ENCODE measurements at places on chromosomes 2 and 18.

DNA sequence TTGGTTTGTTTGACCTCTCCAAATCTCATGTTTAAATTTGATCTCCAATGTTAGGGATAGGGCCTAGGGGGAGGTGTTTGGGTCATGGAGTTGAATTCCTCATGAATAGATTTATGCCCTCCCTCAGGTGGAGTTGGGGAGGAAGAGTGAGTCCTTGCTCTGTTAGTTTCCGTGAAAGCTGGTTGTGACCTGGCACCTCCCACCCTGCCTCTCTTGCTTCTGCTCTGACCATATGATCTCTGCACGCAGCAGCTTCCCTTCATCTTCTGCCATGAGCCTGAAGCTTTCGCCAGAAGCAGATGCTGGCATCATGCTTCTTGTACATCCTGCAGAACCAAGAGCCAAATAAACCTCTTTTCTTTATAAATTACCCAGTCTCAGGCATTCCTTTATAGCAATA, 231.6 kb upstream of the ERBB4 start:
- DNase-seq, result no peak

DNA sequence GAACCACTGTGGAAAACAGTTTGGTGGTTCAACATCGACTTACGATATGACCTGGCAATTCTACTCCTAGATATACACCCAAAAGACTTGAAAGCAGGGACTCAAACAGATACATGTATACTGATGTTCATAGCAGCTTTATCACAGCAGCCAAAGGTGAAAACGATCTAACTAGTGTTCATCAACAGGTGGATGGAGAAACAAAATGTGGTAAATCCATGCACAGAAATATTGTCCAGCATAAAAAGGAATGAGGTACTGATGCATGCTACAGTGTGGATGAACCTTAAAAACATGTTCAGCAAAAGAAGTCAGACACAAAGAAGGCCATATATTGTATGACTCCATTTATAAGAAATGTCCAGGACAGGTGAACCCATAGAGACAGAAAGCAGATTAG, 36.3 kb downstream of the MRO start:
- DNase-seq, result no peak

GRCh38 chr2:216770717-216771116, 75.4 kb upstream of the IGFBP5 start:
- no peak for DNase-seq

DNA sequence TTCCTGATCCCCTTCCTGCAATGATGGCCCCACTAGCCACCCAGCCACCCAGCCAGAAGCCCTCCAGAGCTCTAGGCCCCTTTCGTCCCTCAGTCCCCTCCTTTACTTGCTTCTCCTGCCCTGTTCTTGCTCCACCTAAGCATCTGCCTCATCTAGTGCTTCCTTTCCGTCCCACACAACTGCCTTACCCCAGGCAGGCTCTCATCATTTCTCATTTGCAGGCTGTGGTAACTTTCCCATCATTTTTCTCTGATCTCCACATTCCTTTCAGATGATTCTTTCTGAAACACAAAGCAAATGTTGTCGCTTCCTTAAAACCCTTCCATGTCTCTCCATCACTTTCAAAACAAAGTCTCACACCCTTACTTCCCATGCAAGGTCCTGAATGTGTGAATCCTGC, 459.8 kb downstream of the METTL4 start:
- no peak for DNase-seq

GRCh38 chr18:45106331-45106774, 425.7 kb downstream of the SETBP1 start:
- DNase-seq, result no peak

GRCh38 chr2:29295845-29296244, 180.6 kb downstream of the CLIP4 start:
- DNase-seq, result peak; percentile 41

DNA sequence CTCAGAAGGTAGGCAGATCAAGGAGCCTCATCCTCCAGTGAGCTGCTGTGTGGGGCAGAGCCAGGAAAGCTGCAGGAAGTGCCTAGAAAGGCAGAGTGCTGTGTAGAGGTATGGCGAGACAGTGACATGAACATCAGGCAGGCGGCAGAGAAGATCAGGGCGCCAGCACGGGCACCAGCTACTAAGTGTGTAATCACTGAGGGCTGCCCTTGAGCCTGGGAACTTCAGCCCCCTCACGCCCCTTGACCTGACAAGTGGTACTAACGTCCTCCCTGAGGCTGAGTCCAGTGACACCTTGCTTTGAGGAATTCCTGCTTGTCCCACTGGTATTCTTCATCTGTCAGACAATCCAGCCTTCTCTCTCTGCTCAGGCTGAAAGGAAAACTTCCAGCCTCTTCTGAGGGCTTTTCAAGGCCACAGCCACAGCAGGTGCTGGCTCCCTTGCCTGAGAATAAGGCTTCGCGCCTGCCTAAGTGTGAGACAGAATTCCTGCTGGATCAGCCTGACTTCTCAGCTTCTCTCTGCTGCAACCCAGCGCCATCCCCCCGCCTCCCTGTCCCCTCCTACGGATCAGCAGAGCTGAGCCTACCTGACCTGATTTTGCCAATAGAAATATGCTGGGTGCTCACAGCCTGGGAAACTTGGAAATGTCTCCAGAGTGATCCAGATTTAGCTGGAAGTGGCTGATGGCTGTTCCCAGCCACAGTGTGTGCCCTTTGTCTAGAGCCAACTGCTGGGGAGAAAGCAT, 148.0 kb downstream of the SMAD7 start:
- DNase-seq, result peak; percentile 70

- DNase-seq, result no peak
Observed at GRCh38 chr2:69556008-69556407, 87.5 kb downstream of the AAK1 start.

- DNase-seq, result peak; percentile 23
Observed at GRCh38 chr2:210663631-210664089, 107.3 kb downstream of the CPS1 start.

GRCh38 chr2:207417301-207417718, 112.5 kb upstream of the CREB1 start:
- no peak for DNase-seq

- DNase-seq, result peak; percentile 58
Observed at GRCh38 chr2:43054367-43054766, 172.0 kb downstream of the ZFP36L2 start.

- no peak for DNase-seq
Observed at GRCh38 chr2:72515696-72516095, 310.1 kb downstream of the EXOC6B start.

DNA sequence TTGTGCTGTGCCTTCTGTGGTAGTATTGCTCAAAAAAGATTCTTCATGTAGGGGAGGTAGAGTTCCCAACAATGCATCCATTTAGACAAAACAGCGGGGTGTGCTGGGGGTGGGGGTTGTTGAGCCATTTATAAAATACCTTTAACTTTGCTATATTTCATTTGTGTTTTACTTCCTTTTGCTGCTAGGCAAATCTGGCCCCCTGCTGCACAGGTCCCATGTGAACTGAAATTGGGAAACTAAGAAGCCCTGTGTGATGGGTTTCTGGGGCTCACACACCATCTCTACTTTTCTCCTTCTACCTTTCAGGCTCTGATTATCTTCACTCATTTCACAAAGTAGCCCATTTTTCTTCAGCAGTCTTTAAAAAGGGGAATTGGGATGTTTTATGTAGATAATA, 52.7 kb upstream of the ITGA4 start:
- no peak for DNase-seq

DNA sequence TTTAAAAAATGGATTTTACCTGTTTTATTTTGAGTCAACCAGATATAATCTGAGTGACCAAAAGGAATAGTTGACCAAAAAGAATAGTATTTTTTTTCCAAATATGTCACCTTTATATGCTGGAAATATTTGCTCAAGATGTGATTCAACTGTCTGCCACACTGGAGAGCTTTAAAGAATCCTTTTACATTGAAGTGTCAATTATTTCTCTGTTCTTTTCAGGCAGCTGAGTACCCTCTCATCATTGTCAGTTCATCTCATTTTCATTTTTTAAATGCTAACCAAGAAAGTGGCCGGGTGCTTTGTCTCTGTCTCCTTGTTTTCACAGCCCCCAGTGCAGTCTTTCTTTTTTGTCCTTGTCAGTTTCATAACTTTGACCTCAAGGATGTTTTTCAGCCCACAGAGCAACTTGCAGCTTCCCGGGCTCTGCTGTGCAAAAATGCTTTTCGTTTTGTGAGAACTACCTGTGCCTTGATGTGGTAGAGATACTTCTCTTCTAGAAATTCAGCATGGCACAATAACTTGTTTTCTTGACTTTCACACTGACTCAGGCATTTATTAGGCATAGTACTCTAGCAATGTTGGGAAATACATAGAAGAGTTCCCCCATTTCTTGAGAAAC, 23.4 kb upstream of the CERS6 start:
- no peak for DNase-seq

DNA sequence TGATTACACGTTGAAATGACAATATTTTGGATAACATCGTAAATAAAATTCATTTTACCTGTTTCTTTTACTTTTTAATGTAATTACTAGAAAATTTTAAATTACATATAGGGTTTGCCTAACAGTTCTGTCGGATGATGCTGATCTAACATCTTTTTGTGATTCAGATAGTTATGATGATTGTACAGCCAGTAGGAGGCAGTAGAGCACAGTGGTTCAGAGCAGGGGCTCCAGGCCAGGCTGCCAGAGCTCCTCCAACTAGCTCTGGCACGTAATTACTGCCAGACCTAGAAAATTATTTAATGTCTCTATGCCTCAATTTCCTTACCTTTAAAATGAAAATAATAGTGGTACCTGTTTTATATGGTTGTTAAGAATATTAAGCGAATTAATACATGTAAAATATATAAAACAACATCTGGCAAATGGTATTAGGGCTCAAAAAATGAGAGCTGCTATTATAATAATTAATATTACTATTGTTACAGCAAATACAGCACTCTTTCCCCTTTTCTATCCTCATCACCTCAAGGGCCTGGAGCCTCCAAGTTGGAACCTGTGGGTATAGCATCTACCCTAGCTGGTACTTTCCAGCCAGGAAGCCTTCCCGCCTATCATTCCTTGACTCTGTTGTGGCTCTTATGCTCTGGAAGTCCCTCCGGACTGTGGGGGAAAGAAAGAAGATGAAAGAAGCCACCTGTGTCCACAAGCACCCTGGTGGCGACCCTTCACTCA, 47.7 kb upstream of the PLA2R1 start:
- DNase-seq, result peak; percentile 90

GRCh38 chr2:19178175-19178574, 180.2 kb downstream of the OSR1 start:
- peak; percentile 10 for DNase-seq

DNA sequence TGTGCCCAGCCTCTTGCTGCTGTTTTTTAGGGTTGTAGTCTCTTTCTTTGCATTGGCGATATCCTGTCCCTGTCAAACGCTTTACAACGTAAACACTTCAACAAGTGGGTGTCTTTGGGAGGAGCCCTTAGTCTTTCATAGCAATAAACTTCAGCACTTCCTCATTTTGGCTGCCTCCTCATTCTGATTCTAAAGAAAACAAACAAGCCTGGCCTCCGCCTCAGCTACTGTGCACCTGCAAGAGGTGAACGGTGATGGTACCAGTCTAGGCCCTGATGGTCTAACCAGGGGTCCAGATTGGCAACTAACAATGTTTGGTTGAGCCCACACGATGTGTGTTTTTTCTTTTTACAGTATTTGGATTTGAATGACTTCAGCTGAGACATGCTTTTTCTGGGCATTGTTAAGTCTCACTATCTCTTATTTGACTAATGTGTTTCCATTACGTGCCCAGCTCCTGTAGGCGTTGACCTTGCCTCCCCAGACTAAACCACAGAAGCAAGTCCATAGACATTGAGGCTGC, 53.2 kb upstream of the CUL3 start:
- DNase-seq, result no peak

DNA sequence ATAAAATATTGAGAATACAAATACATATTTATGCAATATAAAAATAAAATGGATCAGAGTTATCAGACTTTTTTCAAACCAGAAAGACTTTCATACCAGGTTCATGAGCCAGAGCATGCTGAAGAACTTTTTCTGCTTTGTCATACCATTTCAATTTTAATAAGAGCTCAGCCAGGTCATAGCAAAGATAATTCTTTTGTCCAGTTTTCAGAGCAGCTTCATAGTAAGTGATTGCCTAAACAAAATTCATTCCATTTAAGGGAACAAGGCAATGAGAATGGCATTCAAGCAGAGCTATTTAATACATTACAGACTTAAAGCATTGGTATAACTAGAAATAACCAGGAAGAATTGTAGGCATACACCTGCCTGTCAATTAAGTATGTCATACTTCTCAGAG, 42.3 kb downstream of the TTC21B start:
- no peak for DNase-seq

DNA sequence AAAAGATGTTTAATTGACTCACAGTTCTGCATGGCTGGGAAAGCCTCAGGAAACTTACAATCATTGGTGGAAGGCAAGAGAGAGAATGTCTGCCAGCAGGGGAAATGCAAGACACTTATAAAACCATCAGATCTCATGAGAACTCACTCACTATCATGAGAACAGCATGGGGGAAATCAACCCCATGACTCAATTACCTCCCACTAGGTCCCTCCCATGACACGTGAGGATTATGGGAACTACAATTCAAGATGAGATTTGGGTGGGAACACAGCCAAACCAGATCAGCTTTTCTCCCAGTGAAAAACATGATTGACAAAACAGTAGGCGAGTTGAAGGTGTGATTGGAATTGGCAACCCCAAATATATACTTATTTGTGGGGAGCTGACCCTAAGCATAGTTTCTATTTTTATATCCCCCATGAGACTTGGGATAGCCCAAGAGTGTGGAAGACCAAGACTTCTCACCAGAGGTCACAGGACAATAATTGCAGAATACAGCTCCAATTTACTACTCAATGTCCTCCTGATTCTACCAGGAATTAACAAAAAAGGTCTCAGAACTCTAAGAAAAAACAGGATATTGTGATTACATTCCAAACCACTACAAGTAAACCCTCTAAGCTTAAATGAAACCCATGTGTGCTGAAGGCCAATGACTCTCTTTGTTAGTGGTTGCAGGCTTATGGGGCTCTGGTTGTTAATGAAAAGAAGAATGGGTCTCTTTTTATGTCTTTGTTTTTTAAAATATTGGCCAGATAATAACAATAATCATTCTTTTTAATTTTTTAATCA, 96.1 kb upstream of the PIK3C3 start:
- no peak for DNase-seq

DNA sequence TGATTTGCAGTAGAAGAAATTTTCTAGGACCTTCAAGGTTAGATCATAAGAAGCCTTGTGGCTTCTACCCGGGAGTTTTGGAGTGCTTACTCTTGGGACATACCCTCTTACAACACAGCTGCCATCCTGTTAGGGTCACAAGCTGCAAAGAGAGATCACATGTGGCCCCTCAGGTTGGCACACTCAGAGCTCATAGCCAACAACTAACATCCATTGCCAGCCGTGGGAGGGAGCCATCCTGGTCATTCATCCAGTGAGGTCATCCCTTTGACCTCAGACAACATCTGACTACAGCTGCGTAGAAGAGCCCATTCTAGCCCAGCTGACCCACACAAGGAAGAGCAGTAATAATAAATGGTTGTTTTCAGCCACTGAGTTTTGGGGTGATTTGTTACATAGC, 76.9 kb upstream of the NABP1 start:
- DNase-seq, result no peak

DNA sequence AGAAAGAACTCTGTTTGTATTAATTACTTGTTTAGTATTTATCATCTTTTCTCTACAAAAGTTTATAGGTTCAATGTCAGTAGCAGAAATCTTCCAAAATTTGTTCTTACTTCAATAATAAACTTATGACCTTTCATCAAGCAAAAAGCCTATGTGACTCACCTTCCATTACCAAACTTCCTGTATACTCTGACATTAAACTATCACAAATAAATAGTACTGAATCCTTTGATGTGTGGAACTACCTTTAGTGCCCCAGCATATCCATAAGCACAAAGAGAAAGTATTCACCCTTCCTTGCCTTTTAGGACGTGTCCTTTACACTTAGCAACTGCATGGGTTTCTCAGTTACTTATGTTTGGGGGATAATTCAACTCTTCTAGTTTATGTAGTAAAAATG, 166.0 kb downstream of the EHBP1 start:
- DNase-seq, result no peak

Data from eye (tissue), 1 donor.